ENCODE measurements at places on chromosomes 5 and 9.

DNA sequence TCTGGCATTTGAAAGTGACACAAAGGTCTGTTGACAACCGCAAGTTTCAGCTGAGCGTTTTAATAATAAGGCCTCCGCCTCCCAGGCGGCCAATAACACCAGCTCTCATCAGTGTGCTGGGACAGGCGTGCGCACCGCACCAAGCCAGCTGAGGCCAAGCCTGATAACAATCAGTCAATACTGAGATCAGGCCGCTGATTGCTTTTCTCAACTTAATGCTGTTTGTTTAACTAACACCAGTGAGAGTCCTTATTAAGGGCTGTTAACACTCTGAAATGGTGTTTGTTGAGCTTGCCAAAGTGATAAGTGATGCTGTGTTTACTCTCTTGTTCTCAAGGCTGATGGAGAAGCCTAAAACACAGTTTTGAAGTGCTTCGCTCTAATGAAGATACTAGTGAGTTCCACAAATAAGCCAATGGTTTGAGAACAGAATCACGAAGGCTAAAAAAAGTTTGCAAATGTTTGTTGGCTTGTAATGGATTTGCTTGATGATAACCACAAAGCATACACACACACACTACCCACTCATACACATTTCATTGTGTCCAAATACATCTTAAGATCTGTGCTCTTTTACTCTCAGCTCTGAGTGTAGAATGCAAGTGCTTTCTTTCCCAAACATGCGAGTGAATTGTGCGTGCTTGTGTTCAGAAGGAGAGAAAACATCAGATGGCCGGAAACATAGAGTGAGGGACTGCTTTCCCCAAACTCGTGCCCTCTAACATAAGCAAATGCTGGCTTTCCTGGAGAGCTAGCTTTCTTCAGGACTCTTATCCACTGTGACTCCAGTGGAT lies 330.4 kb upstream of the KLF4 start:
- no peak for DNase-seq

DNA sequence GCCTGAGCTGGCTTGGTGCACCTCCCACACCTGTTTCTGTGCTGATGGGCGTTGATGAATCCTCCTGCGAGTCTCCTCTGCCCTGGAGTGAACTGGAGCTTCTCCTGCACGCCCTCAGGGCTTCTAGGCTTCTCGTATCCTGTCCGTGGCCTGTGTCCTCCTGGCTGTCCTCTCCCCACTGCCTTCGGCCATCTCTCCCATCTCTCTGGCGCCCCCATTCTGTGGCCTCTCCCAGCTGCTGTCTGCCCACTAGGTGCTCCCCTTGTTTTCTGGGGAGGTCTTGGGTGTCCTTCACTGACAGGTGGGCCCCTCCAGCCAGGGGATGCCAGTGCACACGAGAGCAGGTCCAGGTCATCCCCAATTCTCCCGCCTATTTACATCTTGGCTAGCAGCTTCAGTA lies 28.8 kb downstream of the AHRR start:
- no peak for DNase-seq

- DNase-seq, result no peak
These were observed 38.6 kb downstream of the SLC44A1 start for GRCh38 chr9:105282870-105283621.

GRCh38 chr9:124263213-124263612 lies 5.5 kb downstream of the NEK6 start:
- DNase-seq, result no peak

- no peak for DNase-seq
These were observed 103.1 kb upstream of the TSLP start for GRCh38 chr5:110968246-110969005.

DNA sequence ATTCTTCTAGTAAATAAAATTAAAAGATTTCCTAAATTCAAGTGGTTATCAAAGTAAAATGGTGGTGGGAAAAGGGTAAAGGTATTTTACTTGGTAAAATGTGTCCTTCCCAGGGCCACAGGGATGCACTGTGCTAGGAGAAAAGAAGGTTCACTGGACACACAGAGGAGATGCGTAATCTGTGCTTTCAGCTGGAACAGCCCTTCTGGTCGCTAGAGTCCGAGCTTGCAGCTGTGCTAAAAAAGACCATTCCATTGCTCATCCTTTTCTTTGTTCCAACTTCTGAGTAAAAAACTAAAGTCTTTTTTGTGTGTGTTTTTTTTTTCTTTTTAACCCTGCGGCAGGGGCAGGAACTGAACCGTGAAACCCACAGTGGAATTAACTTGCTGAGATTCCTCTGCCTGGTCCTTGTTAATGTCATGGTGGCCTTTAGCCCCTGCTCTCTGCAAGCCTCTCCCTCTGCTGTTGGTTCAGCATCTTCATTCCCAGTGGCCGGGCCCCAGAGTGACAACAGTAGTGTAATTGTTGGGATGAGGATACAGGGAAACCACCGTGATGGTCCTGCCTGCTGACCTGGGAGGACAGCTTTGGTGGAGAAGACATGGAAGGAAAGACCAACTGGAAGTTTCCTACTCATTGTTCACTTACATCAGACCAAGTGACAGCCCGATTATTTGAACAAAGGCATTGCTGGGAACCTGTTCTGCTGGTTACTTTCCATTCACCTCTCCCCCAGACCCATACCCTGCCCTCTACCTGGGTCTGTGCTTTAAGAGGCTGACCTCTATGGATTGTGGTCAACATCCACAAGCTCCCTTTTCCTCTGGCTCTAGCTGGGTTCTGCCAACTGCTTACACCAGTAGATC lies 31.9 kb upstream of the FSTL4 start:
- DNase-seq, result no peak

GRCh38 chr5:59143926-59144333 lies 561.1 kb downstream of the RAB3C start:
- no peak for DNase-seq

DNA sequence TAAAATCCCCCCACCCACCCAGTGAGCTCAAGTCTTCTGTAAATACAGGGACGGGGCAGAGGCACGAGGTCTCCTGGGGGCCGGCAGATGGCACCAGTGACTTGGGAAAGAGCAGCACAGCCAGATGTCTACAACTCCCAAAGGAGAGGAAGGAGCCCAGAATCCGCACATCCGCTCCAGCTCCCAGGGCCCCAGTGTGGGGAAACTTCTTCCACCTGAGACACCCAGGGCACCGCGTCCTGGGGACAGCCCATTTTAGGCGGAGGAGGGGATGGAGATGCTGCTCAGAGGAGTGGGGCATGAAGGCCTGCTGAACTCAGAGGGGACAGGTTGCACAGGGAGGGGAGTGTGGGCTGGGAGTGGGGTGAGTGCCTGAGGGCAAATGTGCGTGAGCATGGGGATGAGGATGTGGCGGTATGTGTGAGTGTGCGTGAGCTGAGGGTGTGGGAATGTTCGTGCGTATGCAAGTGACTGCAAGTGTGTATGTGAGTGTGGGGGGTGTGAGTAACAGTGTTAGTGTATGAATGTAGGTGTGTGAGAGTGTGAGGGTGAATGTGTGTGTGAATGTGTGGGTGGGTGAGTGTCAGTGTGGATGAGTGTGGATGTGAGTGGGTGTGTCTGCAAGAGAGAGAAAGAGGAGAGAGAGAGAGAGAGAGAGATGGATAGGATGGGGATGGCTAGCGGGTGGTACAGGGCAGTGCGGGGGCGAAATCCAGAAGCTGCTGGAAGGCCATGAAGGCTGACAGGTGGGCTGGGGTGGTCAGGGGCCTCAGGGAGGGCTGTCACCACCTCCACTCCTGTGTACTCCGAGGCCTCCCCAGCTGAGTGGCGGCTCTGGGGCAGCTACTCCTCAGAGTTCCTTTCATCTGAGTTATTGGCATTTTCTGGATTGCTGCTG lies 63.5 kb downstream of the DUSP1 start:
- DNase-seq, result no peak

- DNase-seq, result no peak
These were observed 182.1 kb upstream of the PTGER4 start for GRCh38 chr5:40497573-40497972.

DNA sequence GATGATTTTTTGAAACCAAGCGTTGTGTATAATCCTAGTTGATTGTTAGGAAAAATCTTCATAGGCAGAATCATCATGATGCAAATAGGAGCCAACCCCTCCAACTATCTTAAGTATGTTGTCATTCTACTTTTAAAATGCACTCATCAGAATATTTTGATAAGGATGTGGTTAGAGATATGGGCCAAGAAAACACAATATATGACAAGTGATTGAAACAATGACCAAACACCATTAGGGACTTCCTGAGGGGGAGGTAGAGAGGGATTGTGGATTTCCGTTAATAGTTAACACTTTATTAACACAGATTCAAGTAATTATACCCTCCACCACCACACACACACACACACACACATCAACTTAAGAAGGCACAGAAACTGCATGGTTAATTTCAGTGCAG lies 143.3 kb downstream of the ARSB start:
- DNase-seq, result no peak

DNA sequence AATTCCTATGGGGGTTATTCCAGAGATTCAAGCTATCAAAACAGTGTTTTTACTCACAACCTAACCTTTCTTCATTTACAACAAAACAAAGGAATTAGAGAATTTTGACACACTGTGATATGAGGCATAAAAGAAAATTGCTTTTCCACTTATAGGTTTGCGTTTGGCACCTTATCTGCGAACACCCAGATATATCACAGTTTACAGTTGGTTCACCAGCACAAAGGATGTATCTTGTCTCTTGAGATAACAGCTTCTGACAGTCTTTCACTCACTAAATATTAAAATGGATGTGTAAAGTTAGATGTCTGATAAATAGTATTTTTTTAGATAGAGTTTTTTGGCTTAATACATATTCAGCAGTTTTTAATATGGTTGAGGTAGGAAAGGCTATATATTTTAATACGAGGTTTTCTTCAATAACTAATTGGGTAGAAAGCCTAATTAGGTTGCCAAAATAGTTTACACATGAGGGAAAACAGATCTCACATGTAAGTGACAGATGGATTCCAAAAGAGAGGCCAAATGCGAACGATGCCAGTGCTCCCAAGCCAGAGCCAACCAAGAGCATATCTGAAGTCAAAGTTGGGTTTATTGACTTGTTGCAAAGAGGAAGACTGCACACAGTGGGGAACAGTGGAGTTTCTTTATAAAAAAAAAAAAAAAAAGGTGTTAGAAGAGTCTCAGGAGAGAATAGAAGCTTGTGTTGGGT lies 1495.2 kb downstream of the MAT2B start:
- no peak for DNase-seq

DNA sequence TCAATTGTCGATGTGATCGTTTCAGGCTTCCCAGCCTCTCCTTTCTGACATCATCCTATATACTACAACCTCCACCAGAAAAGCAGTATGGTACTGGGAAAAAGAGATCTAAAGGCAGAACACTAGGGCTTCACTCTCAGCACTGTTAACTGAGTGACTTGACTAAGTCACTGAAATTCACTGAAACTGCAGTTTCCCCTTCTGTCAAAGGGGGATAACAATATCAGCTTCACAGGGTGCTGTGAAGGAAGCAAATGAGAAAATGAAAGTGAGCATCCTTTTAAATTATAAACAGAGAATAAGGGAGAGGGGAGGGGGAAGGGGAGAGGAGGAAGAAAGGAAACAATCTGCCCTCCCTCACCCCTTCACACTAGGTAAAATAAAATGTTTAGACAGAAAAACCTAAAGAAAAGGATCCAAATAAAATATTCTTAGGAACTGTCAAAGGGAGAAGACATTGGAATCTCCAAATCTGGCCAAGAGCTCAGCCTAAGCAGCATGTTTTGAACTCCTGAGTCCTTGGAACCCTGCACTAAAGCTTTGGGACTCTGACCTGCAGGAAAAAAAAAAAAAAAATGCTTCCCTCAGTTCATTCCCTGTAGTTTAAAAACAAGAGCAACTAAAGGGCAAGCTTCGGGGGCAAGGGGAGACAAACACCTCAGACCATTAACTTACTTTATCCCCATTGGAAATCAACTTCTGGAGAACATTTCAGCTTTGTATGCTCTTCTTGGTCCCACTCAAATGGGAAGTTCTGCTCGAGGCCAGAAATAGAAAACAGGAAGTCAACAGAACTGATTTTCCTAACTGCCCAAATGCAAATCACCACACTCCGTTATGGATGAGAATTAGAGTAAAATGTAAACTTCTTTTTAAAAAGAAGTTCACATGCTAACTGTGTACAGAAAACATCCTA lies 178.3 kb downstream of the DEPDC1B start:
- DNase-seq, result no peak

- no peak for DNase-seq
These were observed 390.0 kb downstream of the ENC1 start for GRCh38 chr5:74250304-74251102.

- DNase-seq, result no peak
These were observed 234.2 kb upstream of the RFX3 start for GRCh38 chr9:3760031-3760430.

DNA sequence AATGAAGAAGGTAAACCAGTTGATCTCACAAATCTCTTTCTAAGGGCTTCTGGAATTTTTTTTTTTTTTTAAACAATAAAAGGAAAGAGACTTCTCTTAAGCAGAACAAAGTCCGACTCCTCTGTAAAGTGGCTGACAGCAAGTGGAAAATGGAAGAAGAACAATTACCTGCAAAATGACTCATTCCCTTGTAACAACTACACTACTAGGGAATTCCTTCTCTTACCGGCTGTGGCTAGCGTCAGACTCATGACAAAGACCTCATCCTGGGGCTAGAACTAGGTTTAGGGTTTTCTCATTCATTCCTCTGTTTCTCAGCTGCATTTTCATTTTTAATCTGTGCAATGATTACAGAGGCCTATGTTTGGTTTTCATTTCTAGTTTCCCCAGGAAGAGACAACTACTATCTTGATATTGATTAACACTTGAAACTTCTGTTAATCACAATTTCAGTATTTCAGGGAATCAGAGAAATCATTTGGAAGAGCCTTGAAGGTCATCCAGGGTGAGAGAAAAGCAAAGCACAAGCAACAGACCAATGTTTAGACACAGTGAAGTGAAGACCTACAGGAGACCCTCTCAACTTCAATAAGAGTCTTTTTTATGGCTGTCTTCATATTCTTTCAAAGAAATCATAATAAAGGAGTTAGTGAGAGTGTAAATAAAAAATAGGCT lies 437.9 kb downstream of the RAB3C start:
- no peak for DNase-seq

DNA sequence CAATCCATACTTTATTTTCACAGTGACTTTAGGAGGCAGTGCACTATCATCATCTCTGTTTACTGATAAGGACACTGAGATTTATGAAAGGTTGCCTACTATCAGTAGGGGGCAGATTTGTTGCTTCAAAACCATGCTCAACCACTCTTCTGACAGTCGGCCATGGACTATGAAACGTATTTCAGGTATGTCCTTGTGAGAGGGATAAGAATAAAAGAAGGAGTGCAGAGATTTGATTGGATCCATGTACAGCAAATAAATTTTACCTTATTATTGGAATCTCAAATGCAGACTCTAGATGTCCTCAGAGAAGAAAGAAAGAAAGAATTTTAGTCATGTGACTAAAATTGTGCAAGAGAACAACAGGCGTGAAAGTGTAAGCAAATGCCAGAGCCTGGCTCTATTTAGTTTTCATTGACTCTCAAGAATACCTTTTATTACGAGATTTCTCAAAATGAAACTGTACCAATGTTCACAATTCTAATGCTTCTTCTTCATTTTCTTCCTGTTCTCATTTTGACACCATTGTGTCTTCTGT lies 296.6 kb upstream of the RASA1 start:
- DNase-seq, result no peak

DNA sequence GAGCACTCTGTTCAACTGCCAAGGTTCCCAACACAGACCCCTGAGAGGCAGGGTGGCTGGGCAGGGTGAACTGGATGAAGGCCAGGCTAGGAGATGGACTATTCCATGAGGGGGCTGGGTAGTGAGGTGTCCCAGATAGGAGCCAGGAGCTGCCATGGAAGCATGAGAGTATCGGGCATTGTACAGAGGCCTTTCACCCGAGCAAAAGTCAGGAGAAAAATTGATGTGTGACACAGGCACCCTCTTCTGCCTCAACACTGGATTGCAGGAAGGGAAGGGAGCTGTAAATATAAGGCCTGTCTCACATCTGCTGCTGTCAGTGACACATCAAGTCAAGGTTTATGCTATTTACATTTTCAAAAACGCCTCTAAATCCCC lies 74.6 kb downstream of the UBAP1 start:
- DNase-seq, result no peak

All from GM18507 (cell line).